ENCODE measurements at places on chromosomes 3 and 15.

- no peak for DNase-seq
Measured at GRCh38 chr3:118244761-118245160, 789.9 kb downstream of the IGSF11 start.

GRCh38 chr3:138439646-138440045 lies 5.2 kb downstream of the ESYT3 start:
- DNase-seq = no peak

DNA sequence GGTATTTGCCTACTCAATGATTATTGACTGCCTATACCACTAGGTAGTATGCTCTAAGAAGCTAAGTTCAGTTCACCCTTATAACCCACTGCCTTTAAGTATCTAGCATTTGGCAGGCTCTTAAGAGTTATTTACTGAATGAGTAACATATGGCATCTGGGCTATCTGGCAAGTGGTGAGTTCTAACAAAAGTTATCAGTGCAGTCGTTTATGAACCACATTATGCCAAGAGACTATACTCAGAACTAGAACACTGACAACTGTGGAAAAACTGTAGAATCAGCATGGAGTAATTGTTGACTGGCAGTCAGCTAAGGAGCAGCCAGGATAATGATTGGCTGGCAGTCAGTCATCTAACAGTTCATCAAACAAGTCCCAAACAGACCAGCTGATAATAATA lies 25.8 kb downstream of the RAF1 start:
- DNase-seq = peak; percentile 19

- DNase-seq = no peak
Measured at GRCh38 chr3:184557348-184557950, 4.1 kb upstream of the EPHB3 start.

DNA sequence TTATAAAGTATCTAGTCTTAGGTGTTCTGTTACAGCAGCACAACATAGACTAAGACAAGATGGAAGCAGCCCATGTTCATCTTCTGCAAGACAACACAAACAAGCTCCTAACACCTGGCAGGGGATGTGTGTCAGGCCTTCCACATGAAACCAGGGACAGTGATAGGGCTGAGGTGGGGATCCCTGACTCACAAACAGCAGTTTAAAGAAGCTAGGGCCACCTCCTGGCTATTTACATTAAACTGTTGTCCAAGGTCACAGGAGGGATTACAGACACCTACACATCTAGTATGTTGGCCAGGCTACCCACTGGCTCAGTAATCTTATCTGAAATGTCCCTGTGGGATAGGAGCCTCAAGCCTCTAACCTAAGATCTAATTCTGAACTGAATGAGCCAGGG lies 211.3 kb downstream of the MINAR1 start:
- DNase-seq = no peak

- no peak for DNase-seq
Measured at GRCh38 chr15:29920515-29920914, 98.2 kb upstream of the TJP1 start.

DNA sequence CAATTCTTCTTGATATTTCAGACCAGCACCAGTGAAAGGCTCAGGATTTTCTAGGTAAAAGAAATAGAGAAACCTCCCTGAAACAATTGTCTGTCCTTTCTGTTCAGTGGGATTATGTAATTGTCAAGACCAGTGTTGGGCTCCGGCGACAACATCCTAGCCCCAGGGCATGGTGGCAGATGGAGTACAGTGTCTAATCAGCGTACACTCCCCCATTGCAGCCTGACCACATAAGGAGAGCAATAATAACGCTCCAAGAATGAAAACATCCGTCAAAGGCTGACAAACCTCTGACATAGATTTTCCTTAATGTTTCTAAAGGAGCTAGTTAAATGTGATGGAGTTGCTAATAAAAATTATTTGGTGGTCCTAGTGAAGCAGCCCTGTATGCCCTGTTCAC lies 144.6 kb downstream of the EBLN2 start:
- DNase-seq = no peak

DNA sequence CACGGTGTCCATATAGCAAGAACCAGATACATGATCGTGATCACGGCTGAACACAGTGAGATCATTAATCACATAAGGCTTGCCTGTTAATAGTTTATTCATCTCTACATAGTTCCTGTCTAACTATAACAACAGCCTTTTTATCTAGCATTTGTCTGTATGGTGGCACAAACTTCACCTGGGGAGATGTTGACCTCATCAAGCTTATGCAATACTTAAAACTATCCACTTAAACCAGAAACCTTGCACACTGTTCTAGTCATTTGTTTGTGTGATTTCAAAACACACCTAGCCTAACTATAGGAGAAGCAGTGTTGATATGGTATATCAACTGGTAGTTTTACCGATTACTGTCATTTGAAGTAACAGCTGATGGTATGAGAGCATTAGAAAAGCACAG lies 124.8 kb downstream of the VPS13C start:
- no peak for DNase-seq

GRCh38 chr15:96878129-96878528 lies 547.6 kb downstream of the NR2F2 start:
- DNase-seq = no peak

- no peak for DNase-seq
Measured at GRCh38 chr3:69524816-69525215, 138.9 kb upstream of the FRMD4B start.

DNA sequence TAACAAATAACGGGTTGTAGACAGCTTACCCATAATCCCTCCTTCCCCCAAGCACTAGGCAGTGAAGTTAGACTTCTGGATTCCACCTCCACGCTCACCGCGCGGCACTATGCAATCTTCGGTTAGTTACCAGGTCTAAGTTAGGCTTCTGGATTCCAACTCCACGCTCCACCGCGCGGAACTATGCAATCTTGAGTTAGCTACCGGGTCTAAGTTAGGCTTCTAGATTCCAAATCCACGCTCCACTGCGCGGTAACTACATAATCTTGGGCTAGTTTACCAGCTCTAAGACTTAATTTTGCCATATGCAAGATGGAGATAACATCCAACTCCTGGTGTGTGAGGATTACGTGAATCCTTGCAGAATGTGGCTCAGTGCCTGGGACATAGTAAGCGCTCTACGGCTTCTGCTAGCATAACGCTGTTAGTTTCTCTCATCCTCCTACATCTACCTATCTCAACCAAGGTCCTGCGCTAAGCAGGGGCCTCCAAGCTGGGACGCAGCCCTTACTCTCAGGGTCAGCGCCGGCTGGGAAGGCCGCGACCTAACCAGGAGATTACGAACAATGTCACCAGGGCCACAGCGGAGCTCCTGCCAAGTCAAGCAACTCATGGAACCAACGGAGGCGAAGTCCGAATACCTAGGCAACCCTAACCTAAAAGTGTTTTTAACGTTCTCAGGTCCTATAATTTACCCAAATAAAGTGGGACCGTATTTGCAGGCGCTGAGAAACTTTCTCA lies 497 bp upstream of the RPLP1 start:
- peak; percentile 20 for DNase-seq

GRCh38 chr3:197181741-197182140 lies 116.7 kb downstream of the DLG1 start:
- peak; percentile 11 for DNase-seq

GRCh38 chr15:87711026-87711425 lies 545.5 kb downstream of the NTRK3 start:
- no peak for DNase-seq

DNA sequence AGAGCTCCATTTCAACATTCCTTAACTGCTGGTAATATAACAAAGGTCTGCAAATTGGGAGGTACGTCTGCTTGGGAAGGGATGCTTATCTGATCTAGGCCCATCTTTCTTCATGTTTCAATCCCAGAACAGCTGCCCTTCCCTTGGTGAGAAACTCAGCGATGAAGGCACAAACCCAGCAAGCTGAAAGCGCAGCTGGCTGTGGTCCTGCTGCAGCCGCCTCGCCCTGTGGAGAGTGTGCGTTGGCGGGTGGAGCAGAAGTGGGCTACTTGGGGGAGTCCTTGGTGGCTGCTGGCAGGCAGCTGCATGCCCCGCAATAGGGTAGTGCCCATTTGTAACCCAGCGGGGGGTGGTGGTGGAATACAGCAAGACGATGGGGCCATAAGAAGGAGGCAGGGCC lies 160.6 kb upstream of the WNT5A start:
- DNase-seq = no peak

GRCh38 chr3:45693941-45694521 lies 4.8 kb downstream of the SACM1L start:
- no peak for DNase-seq
